Endothelial cell of umbilical vein (primary cell): ENCODE measurements at places on chromosomes 1 and 21. TPM values are rescaled to one million over a fixed set of nuclear protein-coding genes. Genes with fewer than 3 reads are reported as not detected.

Gene PGLYRP3
- polyA plus RNA-seq = not detected in 2 replicates

DNA sequence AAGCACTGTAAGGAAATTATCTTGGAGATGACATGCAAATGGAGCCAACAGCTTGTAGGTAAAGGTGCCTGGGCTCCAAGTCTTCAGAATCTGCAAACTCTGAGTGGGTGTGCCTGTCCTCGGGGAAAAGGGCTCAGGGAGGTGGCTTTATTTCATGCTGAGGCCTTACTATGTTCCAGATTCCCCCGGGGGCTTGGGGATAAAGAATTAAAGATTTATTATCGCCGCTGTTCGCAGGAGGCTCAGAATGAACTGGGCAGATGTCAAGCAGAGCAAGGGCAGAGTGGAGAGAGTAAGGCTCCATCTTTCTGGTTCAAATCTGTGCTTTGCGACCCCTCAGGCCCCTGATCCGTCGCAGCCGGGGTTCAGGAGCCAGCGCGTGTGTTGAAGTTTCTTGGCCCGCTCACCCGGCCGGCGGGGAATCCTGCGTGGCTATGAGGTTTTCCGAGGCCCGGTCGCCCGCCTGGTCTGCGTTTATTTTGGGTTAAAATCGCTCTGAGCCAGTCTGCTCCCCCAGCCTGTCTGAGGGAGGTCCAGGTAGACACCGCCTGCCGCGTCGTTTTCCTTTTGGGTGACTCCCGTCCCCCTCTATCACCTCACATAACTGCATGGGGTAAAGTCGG, 19.5 kb downstream of the RHOU start:
- no peak for DNase-seq

DNA sequence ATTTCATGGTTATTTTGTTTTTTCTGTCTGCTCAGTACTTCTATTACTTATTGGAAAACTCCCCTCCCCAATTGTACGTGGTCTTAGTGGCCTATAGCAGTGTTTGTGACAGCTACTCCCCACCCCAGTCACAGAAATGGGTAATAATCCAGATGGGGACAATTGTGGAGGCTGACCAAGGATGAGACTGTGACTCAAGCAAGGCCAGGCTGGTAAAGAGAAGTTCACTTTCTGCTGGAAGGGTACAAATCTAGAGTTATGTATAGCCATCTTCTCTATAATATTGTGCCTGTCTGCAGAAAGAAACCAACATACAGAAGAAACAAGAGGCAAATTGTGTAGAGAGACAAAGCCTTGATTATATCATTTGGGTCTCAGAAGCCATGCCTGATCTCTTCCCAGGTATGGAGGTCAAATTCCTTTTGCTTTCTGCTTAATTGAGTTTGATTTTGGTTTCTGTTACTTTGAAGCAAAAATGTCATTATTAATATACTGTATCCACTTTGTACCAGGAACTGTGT, 270.4 kb downstream of the HLX start:
- no peak for DNase-seq

DNA sequence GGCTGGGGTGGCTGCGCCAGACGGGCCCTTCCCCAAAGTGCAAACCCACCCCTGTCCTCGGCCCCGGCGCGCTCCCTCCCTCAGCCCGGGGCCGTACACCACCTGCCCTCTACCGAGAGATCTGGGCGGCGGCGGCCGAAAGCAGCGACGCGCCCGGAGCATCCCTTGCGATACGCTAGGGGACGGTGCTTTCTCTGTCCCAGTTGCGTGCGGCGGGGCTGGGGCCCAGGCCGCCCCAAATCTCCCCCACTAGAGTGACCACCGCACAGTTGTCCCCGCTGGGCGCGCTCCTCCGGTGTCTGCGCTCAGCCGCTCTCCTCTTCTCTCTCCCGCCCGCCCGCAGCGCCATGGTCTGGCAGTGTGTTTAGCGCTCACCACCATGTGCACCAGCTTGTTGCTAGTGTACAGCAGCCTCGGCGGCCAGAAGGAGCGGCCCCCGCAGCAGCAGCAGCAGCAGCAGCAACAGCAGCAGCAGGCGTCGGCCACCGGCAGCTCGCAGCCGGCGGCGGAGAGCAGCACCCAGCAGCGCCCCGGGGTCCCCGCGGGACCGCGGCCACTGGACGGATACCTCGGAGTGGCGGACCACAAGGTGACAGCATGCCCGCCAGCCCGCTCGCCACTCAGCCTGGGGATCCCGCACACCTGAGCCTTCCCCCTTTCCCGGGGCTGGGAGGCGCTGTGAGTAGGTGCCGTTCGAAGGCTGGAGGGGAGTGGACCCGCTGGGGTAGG, 1.0 kb downstream of the ST6GALNAC5 start:
- peak; percentile 37 for DNase-seq

- no peak for DNase-seq
These were observed 72.4 kb upstream of the POU3F1 start for GRCh38 chr1:38118976-38119375.

DNA sequence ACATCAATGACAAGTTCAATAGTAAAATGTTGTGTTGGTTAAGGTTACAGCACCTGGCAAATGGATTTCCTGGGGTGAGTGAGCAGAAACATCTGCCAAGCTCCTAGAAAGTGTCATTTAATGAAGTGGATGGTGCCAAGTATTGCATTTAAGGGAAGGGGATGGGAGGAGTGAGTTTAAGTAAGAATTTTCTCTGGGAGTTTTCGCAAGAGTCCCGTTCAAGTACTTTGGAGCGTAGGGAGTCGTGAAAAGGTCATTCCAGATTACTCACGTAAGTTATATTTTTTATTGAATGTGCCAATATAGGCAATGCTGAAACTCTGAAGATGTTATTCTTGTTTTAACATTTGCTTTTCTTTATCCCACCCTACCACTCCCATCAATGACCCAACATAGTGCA, 117.4 kb upstream of the RAB3GAP2 start:
- DNase-seq = no peak

DNA sequence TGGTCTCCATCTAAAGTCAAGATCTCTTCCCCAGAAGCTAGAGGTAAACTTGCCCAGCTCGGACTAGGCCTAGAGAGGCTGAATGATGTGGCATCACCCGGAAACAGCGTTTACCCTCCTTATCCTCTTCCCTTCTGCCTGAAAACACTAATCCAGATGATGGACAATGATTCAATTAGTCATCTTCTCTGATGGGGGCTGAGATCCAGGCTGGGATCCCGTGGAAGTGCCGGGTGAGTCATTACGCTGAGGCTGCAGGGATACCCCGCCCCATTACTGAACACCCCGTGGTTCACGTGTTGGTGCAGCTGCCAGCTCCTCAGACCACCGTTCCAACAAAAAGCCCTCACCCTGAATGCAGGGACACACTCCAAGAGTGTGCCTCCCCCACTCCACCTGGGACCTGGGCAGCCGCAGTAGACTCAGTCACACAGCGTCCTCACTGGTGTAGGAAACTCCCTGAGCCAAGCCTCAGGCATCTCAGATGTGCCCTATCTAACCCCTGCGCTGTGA, 2.0 kb downstream of the S100A6 start:
- DNase-seq = peak; percentile 94

DNA sequence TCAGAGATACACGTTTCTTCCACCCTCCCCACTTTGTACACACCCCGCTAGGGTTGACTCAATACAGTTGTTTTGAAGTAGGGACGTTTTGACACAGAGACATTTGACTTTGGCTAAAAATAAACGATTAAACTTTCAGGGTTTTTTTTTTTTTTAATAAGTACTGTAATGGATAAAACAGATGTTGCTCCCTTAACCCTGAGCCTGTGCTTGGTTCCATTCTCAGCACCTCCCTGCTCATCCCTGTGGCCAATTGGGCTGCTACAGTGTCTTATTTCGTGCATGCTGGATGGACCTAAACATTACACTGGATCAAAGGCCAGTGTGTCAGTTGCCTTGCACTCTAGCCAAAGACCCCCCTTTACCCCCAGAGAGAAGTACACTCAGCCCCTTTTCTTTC, 16.9 kb downstream of the GRHL3 start:
- no peak for DNase-seq

Gene PCBP3
- polyA plus RNA-seq = 0.06 TPM in 1 of 2 replicates, not detected in the other

Gene SYNC
- 2.5 and 3.5 TPM in 2 replicates for polyA plus RNA-seq

GRCh38 chr1:234579967-234580366, 30.0 kb downstream of the IRF2BP2 start:
- peak; percentile 14 for DNase-seq

GRCh38 chr1:206557636-206558473, 50.5 kb downstream of the RASSF5 start:
- no peak for DNase-seq

GRCh38 chr1:57420981-57421785, 2.7 kb downstream of the DAB1 start:
- no peak for DNase-seq

Gene GJA8
- polyA plus RNA-seq = not detected in 2 replicates

- no peak for DNase-seq
These were observed 104.1 kb downstream of the CDC42BPA start for GRCh38 chr1:227214207-227214606.

Gene IL20
- not detected in 2 replicates for polyA plus RNA-seq

GRCh38 chr1:172054172-172054571, 212.9 kb downstream of the DNM3 start:
- DNase-seq = no peak
